ENCODE measurements at places on chromosomes 12 and 14.
A peak's percentile ranks its signal among the peaks of the same experiment; 100 is the strongest.

- no peak for DNase-seq
Measured at GRCh38 chr12:131356485-131357184, 354.3 kb upstream of the SFSWAP start.

DNA sequence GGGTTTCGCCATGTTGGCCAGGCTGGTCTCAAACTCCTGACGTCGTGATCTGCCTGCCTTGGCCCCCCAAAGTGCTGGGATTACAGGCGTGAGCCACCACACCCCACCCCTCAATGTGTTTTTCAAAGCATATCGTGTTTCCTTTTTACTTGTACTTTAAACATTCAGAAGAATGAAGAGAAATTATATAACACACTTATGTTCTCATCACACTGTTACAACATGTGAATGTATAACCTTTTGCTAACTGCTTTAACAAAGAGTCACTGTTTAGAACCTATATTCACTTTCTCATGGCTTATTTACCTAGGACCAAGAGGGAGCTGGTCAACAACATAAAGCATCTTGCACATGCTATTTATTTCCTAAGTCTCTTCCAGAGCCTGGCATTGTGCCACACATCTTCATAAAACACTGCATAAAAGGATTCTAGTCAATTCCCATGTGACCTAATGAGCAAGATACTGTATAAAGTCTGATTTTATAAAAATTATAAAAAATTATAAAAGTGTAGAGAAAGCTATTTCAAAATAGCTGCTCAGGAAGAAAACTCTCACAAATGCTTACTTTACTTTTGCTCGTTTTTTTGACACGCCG, 16.0 kb upstream of the ACTR6 start:
- DNase-seq: no peak

GRCh38 chr12:27221625-27222387, 22.3 kb upstream of the STK38L start:
- DNase-seq: peak; percentile 51

- no peak for DNase-seq
Measured at GRCh38 chr14:81398196-81398891, 1.8 kb downstream of the STON2 start.

DNA sequence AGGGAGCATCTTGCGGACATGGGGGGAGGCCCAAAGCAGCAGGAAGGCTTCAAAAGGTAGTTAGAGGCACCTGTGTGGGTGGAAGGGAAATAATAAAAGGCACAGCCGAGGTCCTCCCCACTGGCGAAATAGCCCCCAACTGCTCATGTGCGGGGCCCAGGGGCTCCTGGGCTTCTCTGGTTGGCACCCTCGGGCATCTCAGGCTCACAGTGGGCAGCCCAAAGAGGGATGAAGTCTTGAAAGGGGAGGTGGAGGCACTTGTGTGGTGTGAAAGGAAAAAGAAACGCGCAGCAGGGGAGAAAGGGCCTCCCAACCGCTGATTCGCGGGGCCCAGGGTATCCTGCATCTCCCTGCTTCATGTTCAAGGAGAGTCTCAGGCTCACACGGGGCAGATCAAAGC, 579.4 kb downstream of the ALG10 start:
- no peak for DNase-seq

GRCh38 chr14:88507208-88507607, 47.6 kb downstream of the PTPN21 start:
- DNase-seq: no peak

DNA sequence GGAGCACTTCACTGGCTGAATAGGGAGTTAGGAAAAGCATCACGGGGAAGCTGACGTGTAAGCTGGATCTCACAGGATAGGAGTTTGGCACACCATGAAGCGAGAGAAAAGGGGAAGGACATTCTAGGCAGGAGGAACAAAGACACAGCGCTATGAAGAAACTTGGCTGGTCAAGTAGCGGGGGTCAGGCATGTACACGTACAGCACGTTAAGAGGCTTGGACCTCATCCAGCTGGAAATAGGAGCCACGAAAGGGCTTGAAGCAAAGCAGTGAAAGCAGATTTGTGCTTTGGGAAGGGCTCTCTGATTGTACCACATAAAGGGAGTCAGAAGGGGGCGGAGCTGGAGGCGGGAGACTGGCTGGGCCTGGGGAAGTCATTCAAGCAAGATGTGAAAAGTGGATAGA, 19.6 kb upstream of the GALNT8 start:
- DNase-seq: no peak

DNA sequence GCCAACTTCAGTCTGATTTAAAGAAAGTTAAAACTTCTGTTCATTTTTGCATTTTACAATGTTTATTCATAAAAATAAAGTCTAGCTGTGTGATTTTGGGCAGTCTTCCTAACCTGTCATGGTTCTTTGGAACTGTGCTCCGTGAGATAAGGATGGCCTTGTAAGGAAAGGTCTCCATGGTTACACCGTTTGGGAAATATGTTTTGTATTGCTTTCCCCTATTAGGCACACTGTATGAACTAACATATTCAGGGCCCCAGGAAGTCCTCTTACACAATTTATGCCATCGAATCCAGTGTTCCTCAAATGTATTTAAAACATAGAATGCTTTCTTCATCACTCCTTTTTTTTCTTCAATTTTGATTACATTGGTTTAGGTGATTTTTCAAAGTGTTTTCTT, 54.5 kb downstream of the APAF1 start:
- DNase-seq: peak; percentile 32

GRCh38 chr12:58138424-58138823, 197.1 kb downstream of the ATP23 start:
- no peak for DNase-seq

GRCh38 chr12:103102225-103102744, 144.8 kb downstream of the ASCL1 start:
- no peak for DNase-seq

DNA sequence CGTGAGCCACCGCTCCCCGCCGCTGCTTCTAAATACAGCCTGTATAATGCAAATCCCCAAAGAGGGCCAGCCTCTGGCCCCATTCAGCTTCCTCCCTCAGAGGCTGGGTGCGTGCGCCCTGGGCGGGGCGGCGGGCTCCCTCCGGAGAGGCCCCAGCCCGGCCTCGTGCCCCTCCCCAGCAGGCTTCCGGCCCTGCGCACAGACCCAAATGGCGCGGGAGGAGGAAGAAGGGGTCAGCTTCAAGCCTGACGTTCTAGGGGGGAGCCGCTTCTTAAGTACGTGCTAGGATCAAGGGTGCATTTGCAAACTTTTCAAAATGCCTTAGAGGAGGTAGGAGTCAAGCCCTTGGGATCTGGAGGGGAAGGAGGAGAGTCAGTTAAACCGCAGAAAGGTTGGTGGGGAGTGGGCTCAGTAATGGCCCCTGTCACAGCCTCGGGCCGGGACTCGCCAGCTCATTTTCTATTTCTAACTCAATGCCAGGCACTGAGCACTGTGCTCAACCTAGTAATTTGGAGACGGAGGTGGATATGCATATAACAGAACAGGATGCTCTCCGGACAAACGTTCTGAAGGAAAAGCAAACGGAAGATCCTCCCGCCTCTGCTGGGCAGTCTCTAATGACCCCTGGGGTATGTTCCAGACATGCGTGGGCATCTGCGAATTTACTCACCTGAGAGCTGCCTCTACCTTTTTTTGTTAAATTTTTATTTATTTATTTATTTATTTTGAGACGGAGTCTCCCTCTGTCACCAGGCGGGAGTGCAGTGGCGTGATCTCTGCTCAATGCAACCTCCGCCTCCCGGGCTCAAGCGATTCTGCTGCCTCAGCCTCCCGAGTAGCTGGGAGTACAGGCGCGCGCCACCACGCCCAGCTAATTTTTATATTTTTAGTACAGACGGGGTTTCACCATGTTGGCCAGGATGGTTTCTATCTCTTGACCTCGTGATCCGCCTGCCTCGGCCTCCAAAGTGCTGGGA, 32.3 kb downstream of the NINJ2 start:
- DNase-seq: peak; percentile 63

DNA sequence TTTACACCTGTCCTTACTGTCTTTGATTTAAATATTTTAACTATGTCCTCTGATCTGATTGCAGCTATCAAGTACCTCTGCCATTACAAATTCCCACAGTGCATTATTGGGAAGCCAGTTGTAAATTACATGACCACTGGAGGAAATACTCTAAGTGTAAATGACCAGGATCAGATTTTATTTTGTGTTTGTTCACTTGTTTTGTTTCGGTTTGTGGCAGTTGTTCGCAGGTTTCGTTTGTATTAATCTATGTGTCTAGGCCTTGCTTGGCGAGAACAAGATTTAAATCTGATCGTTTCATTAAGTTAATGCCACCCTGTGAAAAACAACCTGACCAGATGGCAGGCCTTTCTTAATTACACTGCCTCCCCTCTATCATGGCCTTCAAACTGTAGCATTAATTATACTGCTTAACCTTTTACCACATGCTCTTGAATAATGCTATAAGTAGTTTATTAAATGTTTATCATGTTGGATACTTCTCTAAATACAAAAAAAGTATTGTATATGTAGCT, 990.1 kb downstream of the TMTC2 start:
- no peak for DNase-seq

DNA sequence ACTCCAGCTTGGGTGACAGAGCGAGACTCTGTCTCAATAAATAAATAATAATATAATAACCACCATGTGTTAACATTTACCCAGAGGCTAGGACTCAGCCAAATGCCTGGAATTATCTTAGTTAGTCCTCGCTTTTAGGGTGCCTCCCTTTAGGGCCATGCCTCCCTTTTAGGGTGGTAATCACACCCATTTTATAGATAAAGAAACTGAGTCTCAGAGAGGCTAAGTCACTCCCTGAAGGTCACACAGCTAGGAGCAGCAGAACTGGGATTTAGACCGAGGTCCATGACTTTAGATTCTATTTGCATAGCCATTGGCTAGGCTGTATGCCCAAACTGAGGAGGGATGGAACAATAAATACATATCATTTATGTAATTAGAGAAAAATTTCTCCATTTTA, 11.4 kb downstream of the TESC start:
- DNase-seq: no peak

DNA sequence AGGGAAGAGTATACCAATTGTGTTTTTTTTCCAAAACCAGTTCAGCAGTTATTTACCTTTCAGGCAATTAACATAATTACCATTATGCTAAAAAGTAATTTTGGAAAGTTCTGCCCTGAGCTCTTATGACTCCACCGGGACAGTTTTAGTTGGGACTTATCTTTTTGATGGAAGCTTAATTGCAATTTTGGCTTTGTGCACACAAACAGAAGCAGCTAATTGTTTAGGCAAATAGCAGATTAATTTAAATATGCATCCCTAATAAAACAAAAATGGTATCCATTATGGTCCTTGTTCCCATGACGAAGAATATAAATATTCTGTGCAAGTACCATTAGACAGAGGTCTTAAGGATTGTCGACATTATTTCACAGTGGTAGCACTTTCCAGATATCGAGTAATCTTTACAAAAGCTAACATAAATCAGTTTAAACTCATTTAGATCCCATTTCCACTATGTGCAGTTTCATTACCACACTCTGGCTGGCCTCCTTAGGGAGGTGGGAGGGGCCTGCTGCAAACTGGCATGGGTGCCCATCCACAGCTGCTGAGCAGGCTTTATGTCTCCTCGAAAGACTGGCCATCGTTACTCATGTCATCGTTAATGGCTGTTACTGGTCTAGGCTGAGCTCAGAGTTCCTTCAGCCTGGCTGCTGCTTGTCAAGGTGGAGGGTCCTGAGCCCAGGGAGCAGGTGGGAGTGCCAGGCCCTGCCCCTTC, 68.2 kb downstream of the FBXW8 start:
- DNase-seq: no peak

DNA sequence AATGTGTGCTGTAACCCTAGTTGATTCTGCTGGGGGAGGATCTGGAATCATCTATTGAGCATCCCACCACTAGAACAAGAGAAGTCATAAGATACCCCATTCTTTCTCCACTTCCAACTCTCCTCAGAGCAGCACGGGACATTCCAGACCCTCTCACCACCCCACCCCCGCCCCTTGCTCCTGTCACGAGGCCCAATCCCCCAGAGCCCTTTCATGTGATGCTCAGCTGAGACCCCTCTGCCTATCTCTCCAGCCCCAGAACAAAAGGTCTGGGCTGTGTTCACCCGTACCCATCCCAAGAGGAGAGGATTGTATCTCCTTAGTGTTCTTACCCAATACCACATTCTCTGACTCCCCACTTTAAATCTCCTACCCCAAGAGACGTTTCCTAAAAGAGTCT, 602 bp downstream of the PMEL start:
- DNase-seq: no peak

- DNase-seq: peak; percentile 45
Measured at GRCh38 chr12:8687846-8688601, 9.8 kb upstream of the RIMKLB start.

DNA sequence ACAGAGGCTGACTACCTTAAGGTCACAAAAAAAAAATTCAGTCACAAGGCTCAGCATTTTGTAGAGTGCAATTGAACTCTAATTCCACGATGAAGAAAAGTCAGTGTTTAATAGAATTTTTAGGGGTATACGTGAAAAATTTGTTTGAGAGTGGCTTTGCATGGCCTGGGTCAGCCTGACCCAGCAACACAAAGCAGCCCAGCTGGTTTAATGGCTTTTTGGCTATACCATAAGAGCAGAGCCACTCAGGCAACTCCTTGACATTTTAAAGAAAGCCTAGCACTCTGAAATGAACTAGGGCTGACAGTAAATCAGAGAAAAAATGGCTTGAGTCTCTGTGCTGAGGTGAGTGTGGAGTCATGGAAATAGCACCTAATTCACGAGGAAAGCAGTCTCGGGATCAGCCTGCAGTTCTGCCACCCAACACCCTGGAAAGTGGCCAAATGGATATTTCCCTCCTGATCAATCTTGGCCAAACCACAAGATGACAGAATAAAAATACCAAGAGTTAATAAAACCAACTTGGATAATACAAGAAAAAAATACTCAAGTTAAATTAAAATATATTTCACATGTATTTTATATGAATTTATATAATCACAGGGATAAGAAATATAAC, 59.5 kb downstream of the GALNT4 start:
- no peak for DNase-seq

DNA sequence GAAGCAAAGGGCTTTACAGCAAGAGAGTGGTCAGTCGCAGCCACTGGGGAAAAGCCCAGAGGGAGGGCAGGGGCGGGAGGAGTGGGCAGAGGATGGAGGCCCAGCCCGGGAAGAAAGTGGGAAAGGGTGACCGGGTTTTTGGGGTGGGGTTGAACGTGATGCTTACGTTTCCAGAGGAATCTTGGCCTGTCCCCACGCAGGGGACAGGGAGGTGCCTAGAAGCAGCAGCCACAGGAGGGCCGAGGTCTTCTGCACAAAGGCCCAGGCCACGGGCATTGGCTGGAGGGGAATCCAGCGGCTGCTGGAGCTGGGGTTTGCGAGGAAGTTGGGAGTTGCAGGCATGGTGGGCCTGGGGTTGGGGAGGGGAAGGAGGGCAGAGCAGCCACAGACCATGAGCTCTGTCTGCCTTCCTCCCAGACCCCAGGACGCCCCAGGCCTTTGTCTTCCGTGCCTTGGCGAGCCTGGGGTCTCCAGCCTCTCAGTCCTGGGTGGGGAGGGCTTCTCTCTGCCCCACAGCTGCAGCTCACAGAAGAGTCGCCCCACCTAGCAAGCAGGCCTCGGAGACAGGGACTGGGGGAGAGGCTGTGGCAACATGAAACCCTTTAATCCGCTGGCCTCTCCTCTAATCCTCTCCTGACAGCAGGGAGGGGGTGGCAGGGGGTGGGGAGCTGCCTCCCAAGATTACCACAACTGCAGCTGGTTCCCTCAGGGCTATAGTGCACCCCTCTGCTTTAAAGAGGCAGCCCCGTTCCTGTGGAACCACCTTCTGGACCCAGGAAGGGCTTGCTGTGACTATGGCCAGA, at the start of gene CACNA2D4:
Gene CACNA2D4 (minus strand): TSS at position 572 of the 803 bp plus-strand sequence. CDS start 179 bp downstream, at position 393.
- DNase-seq: peak; percentile 12

- DNase-seq: no peak
Measured at GRCh38 chr14:72753879-72754400, 140.0 kb downstream of the DPF3 start.
